ENCODE measurements at places on chromosomes 4 and X. TPM values are rescaled to one million over a fixed set of nuclear protein-coding genes. Genes with fewer than 3 reads are reported as not detected.

Gene SLC49A3
- total RNA-seq = 6.5 TPM

Gene FREM3
- not detected for total RNA-seq

DNA sequence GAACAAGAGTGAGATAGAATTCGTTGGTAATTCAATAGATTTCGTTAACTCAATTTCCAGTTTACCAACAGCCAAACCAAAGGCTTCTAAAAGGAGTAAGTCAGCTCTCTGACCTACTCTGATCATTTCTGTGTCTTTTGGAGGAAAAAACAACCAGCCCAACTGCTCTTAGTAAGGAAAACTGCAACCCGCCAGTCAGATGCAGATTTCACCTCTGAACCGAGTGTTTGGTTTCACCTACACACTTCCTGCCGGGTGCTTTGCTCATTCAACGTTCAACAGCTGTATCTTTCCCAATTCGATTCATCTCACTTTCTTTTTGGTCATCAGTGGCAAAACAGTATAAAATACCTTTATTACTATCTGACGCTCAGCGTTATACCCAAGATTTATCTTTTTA is 24.5 kb downstream of the TMSB4X start:
- no peak for DNase-seq

Gene TMEM271
- not detected for total RNA-seq

- no peak for DNase-seq
Measured at GRCh38 chr4:71540749-71541269, 202.0 kb downstream of the SLC4A4 start.

Gene POU4F2
- total RNA-seq = not detected

Gene HNRNPD
- 81.4 TPM for total RNA-seq

GRCh38 chrX:19065535-19065934 is 56.7 kb downstream of the ADGRG2 start:
- DNase-seq = no peak

- DNase-seq = no peak
Measured at GRCh38 chrX:22097012-22097694, 65.0 kb downstream of the PHEX start.

DNA sequence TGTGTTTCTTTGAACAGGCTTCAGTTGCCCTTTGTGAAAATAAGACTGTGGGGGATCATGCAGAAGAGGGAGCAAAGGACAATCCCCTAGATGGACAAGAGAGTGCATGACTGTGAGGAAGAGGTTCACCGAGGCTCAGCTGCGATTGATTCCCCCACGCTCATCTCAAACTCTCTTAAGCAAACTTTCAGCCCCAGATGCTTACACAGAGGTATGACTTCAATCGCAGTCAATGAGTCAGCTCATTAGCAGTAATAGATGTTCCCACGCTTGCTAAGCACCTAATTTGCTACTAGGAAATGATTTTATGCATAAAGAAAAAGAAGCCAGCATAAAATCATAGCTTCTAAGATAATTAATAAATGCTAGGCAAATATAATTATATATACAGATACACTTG is 2256.1 kb upstream of the AGA start:
- DNase-seq = no peak

DNA sequence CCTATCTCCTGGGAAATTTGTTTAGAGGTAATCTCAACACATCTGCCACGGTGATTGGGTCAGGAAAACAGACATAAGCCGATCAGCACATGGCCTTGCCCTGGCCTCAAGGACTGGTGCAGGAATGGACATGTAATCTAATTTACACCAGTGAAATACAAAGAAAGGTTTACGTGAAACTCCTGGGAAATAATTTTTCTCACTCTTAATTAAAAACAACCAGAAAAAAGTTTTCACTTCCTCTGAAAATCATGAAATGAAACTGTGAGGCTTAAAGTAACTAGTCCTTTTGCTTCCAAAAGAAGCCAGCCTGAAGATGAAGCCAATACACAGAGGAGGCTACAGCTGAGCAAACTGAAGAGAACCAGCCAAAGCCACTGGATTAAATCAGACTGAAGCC is 154.1 kb upstream of the FAM241A start:
- DNase-seq = no peak

- no peak for DNase-seq
Measured at GRCh38 chrX:39507617-39508299, 590.0 kb downstream of the BCOR start.

DNA sequence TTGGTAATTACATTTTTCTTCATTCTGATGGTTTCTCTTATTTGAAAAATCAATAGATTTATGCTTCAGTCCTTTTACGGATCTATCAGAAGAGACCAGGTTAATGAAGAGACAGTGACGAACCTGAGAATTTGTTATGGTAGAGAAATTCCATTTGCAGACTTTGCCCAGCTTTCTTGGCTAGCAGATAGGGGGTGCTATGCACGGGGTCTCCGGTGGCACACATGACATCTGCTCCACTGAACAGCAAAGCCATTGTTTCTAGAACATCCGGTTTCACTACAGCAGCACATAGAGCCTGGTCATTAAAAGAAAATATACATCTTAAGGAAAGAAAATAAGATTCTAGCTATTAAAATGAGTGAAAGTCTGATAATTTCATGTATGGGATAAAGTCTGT is 85.1 kb downstream of the ARAP2 start:
- DNase-seq = no peak

DNA sequence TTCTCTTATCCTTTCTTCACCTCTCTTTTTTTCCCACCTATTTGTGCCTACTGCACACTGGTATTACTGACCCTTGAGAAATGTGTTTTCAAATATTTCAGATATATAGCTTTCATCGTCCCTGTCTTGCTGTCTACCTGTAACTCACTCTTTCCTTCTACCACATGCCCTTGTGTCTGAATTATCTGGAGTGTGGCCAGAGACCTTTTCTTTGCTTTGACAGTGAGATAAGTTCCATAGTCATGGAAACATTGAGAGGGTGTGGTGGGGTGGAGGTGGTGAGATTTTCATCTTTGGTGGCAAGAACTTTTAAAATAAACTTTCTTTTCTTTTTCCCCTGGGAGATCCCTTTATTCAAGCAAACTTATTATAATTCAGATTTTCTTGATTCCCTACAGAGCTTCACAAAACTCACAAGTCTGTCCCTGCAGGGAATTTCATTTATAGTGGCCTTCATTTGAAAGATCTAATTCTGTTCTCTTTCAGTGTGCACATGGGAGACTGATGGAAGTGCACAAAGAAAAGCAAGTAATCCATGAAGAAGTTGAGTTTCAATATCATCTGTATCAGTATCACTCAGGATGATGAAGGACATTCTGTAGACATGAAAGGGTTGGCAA is 95.7 kb downstream of the SH2D1A start:
- DNase-seq = no peak

DNA sequence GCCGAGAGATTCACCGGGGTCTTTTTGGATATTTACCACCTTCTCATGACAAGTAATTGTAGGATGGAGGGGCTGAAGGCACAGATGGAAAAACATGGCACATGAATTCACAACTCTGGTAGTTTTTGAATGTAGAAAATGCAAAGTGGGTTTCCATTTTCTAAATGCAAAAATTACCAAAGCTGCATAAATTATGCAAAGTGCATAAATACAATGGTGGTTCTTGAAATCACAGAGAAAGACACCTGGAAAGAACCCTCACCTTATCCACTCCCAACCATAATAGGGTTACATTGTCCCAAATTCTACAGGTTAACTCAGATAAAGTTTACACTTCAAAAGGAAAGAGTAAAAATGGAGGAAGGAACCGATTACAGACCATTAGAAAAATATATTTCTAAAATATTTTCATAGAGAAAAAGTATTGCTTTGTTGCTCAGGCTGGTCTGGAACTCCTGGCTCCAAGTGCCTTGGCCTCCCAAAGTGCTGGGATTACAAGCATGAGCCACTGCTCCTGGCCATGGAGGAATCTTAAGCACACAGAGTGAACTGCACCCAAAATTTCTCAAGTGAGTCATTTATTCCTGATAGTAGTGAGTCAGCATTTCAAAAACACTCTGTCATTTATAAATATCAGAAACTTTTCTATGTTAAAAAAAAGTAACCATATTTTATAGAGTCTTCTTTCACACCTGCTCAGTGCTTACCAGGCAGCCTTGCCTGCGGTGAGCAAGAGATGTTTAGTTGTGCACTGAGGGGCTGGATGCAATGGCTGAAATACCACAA is 101.4 kb downstream of the FIP1L1 start:
- no peak for DNase-seq

Gene PAGE2B
- not detected for total RNA-seq

Gene SLC25A5
- total RNA-seq = 427 TPM

- no peak for DNase-seq
Measured at GRCh38 chr4:75786938-75787337, 62.6 kb downstream of the USO1 start.
